Activated B cell treated with CpG ODN at 0.5 μM for 24 hours (primary cell): ENCODE measurements at places on chromosomes 5 and 9.

DNA sequence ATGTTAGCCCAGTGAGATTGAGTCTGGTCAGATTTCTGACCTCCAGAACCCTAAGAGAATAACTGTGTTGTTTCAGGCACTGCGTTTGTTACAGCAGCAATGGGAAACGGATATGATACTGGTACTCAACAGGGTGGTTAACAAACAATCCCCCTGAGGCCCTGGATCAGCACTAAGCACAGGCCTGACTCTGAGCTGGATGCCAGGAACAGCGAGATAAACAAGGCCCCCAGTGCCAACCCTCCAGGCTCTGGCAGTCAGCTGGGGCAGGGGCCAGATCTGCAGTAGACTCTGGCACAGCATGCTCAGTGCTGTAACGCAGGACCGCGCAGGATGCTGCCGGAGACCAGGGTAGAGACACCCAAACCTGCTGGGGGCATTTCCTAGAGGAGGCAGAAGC lies 22.1 kb downstream of the CPLX2 start:
- DNase-seq, result no peak

- DNase-seq, result no peak
These were observed 102.3 kb upstream of the CCDC112 start for GRCh38 chr5:115398719-115399118.

- no peak for DNase-seq
These were observed 122.4 kb downstream of the TLE4 start for GRCh38 chr9:79694208-79694607.

DNA sequence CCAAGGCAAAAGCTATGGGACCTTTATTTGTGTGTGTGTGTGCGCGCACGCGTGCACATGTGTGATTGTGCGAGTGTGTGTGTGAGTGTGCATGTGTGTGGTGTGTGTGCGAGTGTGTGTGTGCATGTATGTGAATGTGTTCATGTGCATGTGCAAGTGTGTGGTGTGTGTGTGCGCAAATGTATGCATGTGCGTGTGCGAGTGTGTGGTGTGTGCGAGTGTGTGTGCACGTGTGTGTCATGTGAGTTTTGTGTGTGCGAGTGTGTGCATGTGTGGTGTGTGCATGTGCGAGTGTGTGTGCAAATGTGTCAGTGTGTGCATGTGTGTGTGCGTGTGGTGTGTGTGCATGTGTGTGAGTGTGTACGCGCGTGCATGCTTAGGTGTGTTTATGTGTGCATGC lies 11.1 kb upstream of the GLT6D1 start:
- DNase-seq, result no peak

DNA sequence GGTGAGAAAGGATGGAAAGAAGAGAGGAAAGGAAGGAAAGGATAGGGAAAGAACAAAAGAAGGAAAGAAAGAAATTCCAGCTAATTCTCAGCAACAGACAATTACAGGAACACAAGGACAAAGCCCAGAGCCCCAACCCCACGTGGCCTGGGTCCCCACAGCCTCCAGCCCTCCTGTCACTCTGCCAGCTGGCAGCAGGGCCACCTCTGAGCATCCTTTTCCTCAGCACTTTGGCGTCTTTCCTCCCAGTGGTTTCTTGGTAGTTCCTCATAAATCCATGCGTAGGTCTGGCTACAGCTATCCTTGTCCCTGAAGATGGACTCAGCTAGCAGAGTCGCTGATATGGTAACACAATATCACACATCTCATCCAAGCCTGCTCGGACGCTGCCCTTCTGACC lies 28.3 kb downstream of the ADAMTS2 start:
- DNase-seq, result no peak

DNA sequence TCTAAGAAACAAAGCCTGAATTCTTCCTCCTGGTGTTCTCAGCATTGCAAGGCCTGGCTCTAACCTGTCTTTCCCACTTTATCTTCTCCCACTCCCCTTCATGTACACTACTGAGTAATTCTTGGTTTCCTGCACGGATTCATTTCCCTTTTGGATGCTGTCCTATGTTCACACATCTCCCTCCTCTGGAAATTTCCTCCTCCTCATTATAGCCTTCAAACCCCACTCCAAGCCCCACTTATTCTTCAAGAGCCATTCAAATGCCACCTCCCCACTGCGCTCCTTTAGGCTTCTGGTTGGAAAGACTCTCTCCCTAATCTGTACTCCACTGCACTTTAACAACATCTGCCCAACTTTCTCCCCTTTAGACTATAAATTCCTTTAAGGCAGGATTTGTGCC lies 28.2 kb upstream of the C5orf63 start:
- no peak for DNase-seq

GRCh38 chr9:137722481-137722880 lies 103.7 kb downstream of the EHMT1 start:
- DNase-seq, result no peak

DNA sequence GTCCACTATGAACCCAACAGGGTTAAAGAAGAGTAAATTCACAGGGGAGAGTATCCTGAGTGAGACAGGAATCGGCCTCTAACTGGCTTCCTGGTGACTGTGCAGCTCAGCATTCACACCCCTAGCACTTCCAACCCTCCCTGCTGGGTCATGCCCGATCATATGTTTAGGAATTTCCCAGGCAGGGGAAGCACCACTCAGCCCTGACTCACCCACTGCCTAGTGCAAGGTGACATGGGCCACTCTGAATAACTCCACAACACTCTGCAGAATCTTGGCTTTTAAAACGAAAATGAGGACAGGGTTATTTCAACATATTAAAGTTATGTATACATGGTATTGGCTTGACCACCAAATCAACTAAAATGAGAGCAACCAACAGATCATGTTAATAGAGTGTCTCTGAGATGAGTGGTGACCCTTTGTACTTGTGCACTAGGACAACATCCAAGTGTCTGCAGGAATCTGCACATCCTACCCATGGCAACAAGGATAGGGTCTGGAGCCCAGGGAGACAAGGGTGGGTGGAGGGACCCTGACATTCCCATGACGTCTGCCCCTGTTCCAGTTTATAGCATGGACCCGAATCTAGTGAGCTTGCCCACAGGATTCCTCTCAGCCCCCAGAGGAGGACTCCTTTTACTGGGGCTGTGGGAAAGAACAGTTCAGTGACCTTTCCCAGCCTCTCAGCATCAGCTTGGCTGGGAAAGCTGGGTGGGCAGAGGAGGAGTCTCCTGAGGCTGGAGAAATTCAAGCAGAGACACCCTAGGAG lies 485.8 kb downstream of the SEMA5A start:
- no peak for DNase-seq

- DNase-seq, result no peak
These were observed 93.9 kb upstream of the LMX1B start for GRCh38 chr9:126519660-126520420.

- no peak for DNase-seq
These were observed 12.8 kb downstream of the OR1K1 start for GRCh38 chr9:122812736-122813135.

GRCh38 chr5:59275510-59276324 lies 617.8 kb downstream of the PDE4D start:
- no peak for DNase-seq

- no peak for DNase-seq
These were observed 43.3 kb upstream of the EQTN start for GRCh38 chr9:27340285-27340674.

GRCh38 chr9:80147866-80148265 lies 576.1 kb downstream of the TLE4 start:
- no peak for DNase-seq

DNA sequence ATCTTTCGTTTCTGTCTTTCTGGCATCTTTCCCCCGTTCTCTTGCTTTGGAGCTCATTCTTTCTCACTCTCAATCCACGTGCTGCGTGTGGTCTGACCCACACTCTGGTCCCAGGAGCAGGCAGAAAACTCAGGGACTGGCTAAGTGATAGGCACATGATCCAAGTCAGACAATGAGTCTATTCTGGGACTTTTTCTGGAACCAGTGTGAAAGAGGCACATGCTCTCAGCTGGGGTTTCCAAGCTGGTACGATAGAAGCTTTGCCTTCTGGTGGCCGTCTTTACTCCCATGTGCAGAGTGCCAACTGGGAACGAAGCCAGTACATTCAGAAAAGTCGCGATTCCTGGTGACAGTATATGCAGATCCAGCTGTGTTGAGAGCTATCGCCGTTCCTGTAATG lies 94.4 kb downstream of the PDZD2 start:
- no peak for DNase-seq

- no peak for DNase-seq
These were observed 30.7 kb upstream of the SPARC start for GRCh38 chr5:151717416-151717815.

- no peak for DNase-seq
These were observed 23.5 kb upstream of the PHF2 start for GRCh38 chr9:93552923-93553322.

- DNase-seq, result no peak
These were observed 21.7 kb upstream of the DOLPP1 start for GRCh38 chr9:129058965-129059795.

GRCh38 chr9:115615821-115616665 lies 498.1 kb upstream of the TNC start:
- no peak for DNase-seq

- no peak for DNase-seq
These were observed 63.7 kb upstream of the PPP2CA start for GRCh38 chr5:134289509-134290113.

GRCh38 chr9:121798941-121799340 lies 147.5 kb downstream of the DAB2IP start:
- no peak for DNase-seq

GRCh38 chr5:64632251-64632650 lies 58.1 kb upstream of the SHISAL2B start:
- DNase-seq, result no peak

- no peak for DNase-seq
These were observed 93.9 kb downstream of the SNX18 start for GRCh38 chr5:54611290-54611951.
